ENCODE measurements at places on chromosomes 12 and 14.

GRCh38 chr14:91883753-91884152, 16.4 kb upstream of the TC2N start:
- no peak for DNase-seq

DNA sequence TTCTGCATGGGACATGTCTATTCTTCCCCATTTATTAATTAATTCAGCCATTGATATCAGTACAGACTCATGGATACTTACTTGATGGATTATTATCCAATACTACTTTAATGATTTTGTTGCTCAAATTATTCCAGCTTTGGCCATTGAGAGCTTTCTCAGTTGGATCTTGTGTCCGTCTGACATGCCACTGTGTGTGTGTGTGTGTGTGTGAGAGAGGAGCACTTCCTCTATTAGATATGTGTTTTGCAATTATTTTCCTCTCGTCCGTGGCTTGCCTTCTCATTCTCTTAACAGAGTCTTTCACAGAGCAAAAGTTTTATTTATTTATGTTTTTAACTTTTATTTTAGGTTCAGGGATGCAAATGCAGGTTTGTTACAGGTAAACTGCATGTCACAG, 194.2 kb downstream of the ADGRD1 start:
- no peak for DNase-seq

DNA sequence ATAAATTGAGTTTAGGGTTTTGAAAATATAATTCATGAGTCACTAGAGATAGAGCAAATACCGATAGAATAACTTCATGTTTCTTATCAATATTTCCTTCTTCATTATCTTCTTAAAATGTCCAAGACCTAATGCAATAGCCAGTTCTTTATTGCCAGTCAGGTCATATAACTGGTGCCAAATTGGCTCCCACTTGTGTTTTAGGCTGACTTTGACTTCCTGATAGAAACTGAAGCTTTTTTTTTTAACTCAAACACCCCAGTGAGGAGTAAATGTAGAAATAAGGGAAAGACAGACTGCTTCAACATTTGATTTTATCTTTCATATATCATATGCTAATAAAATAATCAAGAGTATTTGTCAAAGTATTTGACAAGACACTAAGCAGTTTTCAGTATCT, 80.7 kb downstream of the ARMH4 start:
- DNase-seq: no peak

DNA sequence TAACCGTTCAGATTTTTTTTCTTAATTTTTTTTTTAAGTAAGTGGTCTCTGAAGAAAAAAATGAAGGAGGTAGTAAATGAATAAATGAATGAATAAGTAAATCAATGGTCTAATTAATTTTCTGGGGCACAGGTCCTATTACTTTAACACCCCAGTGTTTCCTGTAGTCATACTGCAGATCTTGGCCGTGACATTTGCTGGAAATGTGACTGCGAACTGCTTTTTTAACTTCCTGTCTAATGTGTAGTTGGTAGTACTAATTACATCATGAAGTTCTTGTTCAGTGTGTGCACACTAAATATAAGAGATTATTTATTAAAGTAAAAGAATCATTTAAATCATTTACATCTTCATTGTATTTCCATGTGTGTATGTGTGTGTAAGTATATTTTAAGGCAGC, 45.4 kb downstream of the AEBP2 start:
- DNase-seq: no peak

GRCh38 chr12:16492240-16492639, 113.7 kb downstream of the LMO3 start:
- no peak for DNase-seq
